Parietal lobe (tissue), 2 donors: ENCODE measurements at places on chromosomes 7 and 10. TPM values are rescaled to one million over a fixed set of nuclear protein-coding genes. Genes with fewer than 3 reads are reported as not detected.

ASB10 gene
- total RNA-seq: not detected

TRIM56 gene
- total RNA-seq: 1.3 TPM

ARHGAP19 gene
- 9.4 TPM for total RNA-seq

FAM25A gene
- total RNA-seq: not detected

SFTPA2 gene
- total RNA-seq: 1.3 TPM

CTTNBP2 gene
- total RNA-seq: 145 TPM

PODXL gene
- 23.2 TPM for total RNA-seq

ADD3 gene
- total RNA-seq: 118 TPM

ENTPD1 gene
- 8.8 TPM for total RNA-seq

KDM7A gene
- 22.2 TPM for total RNA-seq

SMIM30 gene
- total RNA-seq: 16.9 TPM

HMX2 gene
- total RNA-seq: not detected
